ENCODE measurements at places on chromosomes 6 and 20. TPM values are rescaled to one million over a fixed set of nuclear protein-coding genes. Genes with fewer than 3 reads are reported as not detected.
A peak's percentile ranks its signal among the peaks of the same experiment; 100 is the strongest.

The BEND3 gene
- total RNA-seq: 4.7 TPM

GRCh38 chr6:144379356-144379755 is 94.2 kb downstream of the UTRN start:
- H3K27me3 ChIP-seq: no peaks in the 10 kb centered on the region
- H3K4me1 ChIP-seq: peaks cover 27% of the 10 kb centered on the region
- no peak overlapping the region for H3K4me3 ChIP-seq
- no peak for DNase-seq

GRCh38 chr6:161660666-161661571 is 387.1 kb upstream of the AGPAT4 start:
- no peaks in the 10 kb centered on the region for H3K27me3 ChIP-seq
- no peak overlapping the region for H3K4me3 ChIP-seq
- DNase-seq: no peak
- no peak overlapping the region for H3K27ac ChIP-seq

DNA sequence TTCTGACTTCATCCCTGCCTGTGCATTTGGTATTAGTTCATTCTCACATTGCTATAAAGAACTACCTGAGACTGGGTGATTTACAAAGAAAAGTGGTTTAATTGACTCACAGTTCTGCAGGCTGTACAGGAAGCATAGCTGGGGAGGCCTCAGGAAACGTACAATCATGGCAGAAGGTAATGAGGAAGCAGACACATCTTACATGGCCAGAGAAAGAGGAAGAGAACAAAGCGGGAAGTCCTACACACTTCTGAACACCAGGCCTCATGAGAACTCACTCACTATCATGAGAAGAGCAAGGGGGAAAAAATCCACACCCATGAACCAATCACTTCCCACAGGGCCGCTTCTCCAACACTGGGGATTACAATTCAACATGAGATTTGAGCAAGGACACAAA is 303.9 kb downstream of the CBLN4 start:
- DNase-seq: no peak
- H3K27me3 ChIP-seq: no peaks in the 10 kb centered on the region
- H3K4me3 ChIP-seq: no peak overlapping the region
- no peak overlapping the region for H3K27ac ChIP-seq
- no peaks in the 10 kb centered on the region for H3K36me3 ChIP-seq

- H3K4me1 ChIP-seq: no peaks in the 10 kb centered on the region
- DNase-seq: peak; percentile 58
- H3K36me3 ChIP-seq: no peaks in the 10 kb centered on the region
- H3K27ac ChIP-seq: no peak overlapping the region
Measured at GRCh38 chr20:19628570-19629134, 129.4 kb upstream of the RIN2 start.

GRCh38 chr6:169048865-169049205 is 204.8 kb downstream of the THBS2 start:
- no peak overlapping the region for H3K4me3 ChIP-seq
- H3K27me3 ChIP-seq: peaks cover 6% of the 10 kb centered on the region
- H3K27ac ChIP-seq: no peak overlapping the region
- DNase-seq: no peak
- no peaks in the 10 kb centered on the region for H3K36me3 ChIP-seq

The OOEP gene
- total RNA-seq: 1.1 TPM

DNA sequence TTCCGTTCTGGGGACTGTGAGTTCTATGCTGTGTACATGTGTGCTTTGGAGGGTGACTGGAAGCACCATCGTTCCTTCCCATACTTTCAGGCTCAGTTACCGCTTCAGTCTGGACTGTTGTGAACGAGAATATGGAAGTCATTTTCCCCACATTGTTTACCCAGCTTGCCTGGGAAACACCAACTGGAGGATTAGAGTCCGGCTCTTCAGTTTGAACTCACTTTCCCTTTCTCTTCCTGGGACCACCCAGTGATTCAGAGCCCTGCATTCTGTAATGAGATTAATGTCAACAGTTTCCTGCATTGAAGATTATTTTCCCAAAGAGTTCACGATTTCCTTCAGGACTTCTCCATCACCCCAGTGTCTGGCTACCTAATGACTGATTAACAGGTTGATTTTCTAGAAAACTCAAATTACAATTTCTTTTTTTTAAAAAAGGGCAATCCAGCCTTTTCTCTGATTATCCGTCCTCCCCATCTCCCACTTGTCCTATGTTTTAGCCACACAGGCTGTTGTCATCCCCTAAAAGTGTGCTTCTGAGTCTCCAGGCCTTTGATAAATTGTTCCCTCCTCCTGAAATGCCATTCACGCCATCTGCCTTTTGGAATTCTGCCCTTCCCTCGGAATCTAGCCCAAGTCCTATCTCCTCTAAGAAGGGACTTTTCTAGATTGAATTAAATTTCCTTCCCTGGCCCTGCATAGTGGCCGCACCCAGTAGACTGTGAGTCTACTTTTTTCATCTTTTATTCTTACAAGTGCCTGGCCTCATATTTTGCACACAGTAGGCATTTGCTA is 3.3 kb upstream of the TAGAP start:
- no peak overlapping the region for H3K27ac ChIP-seq
- H3K36me3 ChIP-seq: peaks cover 12% of the 10 kb centered on the region
- DNase-seq: no peak
- no peaks in the 10 kb centered on the region for H3K27me3 ChIP-seq
- H3K4me1 ChIP-seq: peaks cover 32% of the 10 kb centered on the region
- H3K4me3 ChIP-seq: no peak overlapping the region

DNA sequence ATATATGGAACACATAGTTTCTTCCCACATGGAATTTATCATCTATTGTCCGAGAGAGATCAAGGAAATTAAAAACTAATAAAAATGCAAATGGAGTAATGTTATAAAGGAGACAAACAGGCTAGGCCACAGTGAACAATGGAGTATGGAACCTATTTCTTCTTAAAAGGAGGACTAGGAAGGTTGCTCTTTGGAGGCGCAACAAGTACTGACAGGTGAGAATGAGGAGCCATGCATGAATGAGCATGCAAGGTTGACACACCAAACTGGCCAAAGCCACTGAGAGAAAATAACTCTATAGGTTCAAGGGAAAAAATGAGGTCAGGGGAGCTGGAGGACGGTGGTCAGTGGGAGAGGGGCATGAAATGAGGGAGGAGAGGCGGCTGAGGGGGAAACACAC is 40.9 kb downstream of the PSMB1 start:
- H3K36me3 ChIP-seq: no peaks in the 10 kb centered on the region
- peaks cover 52% of the 10 kb centered on the region for H3K27me3 ChIP-seq
- no peak overlapping the region for H3K4me3 ChIP-seq

DNA sequence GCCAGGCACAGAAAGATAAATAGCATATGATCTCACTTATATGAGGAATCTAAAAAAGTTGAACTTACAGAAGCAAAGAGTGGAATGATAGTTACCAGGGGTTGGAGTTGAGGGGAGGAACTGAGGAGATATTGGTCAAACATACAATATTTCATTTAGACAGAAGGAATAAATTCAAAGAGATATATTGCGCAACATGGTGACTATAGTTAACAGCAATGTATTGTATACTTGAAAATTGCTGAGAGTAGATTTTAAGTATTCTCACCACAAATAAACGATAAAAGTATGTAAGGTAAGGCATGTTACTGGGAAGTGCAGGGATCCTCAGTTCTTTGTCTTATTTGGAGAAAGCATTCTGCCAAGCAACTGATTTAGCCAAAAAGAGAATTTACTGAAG is 171.9 kb downstream of the LMBRD1 start:
- H3K4me3 ChIP-seq: no peak overlapping the region
- no peak for DNase-seq
- no peaks in the 10 kb centered on the region for H3K4me1 ChIP-seq
- H3K27ac ChIP-seq: no peak overlapping the region
- H3K36me3 ChIP-seq: no peaks in the 10 kb centered on the region

The SMPDL3A gene
- 0.52 TPM for total RNA-seq

DNA sequence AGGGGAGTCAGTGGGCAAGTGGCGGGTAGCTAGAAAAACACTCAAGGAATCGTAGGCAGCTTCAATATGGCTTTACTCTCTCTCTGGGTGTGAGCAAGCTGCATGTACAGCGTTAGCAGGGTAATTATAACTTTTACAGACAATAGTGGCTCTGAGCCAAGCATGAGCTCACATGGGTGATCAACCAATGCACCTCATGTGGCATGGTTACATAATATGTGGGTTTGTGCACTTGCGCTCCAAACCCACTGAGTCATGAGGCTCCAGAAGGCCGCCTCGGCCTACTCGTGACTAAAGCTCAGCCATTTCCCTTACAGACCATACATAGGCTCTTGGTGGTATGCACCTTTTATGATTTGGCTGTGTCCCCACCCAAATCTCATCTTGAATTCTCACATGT is 78.4 kb upstream of the FBXL4 start:
- no peak overlapping the region for H3K27ac ChIP-seq
- H3K4me1 ChIP-seq: no peaks in the 10 kb centered on the region
- peaks cover 2% of the 10 kb centered on the region for H3K27me3 ChIP-seq
- H3K36me3 ChIP-seq: no peaks in the 10 kb centered on the region

DNA sequence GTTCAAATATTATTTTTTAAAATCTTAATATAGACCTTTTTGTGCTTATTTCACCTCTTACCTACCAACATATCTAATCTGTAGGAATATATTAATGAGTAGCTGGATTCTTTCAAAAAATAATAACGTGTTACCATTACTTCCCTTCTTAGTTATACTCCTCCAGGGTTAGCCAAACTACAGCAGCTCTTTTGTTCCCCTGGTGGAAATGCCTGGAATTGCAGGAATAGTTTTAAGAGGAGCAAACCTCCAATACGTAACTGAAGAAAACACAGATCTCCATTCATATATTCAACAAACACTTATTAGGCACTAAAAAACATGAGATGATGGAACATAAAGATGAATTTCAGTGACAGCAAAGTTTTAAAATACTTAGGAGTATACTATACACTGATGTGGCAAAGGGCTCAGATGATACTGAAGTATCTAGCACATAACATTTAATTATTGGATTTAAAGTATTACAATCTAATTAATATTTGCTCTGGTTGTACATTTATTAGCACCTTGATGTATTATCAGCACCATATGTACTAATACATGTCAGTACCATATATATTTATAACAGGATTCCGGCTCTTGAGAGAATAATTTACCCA is 78.3 kb downstream of the TBX18 start:
- H3K27ac ChIP-seq: no peak overlapping the region
- H3K27me3 ChIP-seq: no peaks in the 10 kb centered on the region
- no peaks in the 10 kb centered on the region for H3K36me3 ChIP-seq
- no peak overlapping the region for H3K4me3 ChIP-seq

DNA sequence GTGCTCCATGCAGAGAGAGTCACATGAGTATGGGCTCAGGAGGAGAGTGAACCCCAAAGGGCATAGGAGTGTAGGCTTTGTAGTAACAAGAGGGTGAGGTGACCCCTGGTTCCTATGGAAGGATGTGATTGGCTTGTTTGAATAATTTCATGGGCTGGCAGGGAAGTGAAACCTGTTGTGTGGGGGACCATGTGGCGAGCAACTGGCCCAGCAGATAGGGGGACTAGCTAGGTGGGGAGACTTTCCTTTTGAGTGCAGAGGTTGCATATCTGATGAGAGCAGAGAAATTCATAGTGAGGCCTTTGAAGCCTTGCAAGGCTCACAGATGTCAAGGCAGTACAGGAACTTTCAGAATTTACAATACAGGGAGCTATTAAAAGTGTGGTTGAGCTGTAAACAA is 247.9 kb upstream of the SLC35B3 start:
- H3K4me1 ChIP-seq: no peaks in the 10 kb centered on the region
- no peak for DNase-seq
- no peak overlapping the region for H3K4me3 ChIP-seq
- no peaks in the 10 kb centered on the region for H3K27me3 ChIP-seq
- no peaks in the 10 kb centered on the region for H3K36me3 ChIP-seq

The SDCBP2 gene
- total RNA-seq: 2.1 TPM

The CALHM5 gene
- total RNA-seq: not detected

DNA sequence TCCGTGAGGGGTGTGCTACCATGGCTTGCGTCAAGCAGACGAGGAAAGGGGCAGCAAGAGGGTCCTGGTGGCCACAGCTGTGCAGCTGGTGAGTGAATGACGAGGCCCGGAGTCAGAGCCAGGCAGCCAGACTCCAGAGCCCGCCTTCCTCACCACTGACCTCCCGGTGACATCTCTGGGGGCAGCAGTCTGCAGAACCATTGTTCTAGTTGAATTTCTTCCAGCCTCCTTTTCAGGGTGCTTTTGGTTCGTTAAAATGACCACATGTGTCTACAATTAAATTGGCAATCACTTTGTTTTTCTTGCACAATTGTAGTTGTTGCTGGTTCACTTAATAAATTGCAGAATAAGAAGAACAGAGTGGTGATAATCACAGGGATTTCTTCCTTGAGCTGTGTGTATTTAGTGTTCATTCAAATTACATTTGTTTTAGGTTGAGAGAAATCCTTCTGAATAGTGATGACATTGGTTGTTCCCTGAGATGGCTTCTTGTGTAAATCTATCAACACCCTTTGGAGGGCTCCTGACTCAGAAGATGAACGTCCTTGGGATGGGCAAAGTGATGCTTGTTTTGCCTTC is 96.4 kb downstream of the TULP4 start:
- no peak overlapping the region for H3K4me3 ChIP-seq
- no peaks in the 10 kb centered on the region for H3K4me1 ChIP-seq
- no peaks in the 10 kb centered on the region for H3K27me3 ChIP-seq
- H3K36me3 ChIP-seq: no peaks in the 10 kb centered on the region
- no peak for DNase-seq

The ACTR5 gene
- total RNA-seq: 10.6 TPM

DNA sequence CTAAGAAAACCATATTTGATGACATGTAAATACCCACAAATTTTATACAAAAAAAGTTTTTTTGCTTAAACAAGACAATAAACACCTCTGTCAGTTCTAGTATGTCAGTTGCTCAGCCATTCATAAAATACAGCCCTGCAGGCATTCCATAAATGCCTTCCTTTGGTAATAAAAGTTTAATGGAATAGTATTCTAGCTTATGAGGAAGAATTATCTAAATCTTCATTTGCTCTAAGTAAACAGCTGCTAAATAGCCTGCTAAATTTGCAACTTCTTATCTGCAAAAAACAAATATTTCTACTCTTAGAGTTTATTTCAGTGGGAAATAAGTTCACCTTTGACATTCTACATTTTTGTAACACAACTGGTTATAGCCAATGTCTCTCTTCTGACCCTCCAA is 108.8 kb downstream of the SMLR1 start:
- H3K27me3 ChIP-seq: no peaks in the 10 kb centered on the region
- H3K4me1 ChIP-seq: no peaks in the 10 kb centered on the region
- H3K27ac ChIP-seq: no peak overlapping the region
- H3K4me3 ChIP-seq: no peak overlapping the region
- no peaks in the 10 kb centered on the region for H3K36me3 ChIP-seq

The PACSIN1 gene
- total RNA-seq: 0.59 TPM

DNA sequence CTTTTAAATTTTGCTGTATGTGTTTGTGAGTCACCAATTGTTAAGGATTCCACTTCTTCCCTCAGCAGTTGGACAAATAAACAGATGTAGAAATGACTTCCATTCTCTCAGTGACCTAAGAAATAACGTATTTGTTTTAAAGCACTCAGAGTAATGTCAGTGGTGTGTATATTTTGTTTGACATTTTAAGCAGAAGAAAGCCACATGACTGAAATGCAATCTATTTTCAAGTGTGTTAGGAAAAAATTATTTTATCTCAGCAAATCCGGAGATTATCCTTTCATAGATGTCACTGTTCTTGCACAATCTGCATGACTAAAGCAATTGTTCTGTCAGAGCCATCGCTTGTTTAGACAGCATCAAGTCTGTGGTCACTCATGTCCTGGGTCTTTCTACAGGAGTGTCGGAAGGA is 77.1 kb downstream of the JAG1 start:
- H3K27ac ChIP-seq: no peak overlapping the region
- peaks cover 12% of the 10 kb centered on the region for H3K36me3 ChIP-seq
- no peaks in the 10 kb centered on the region for H3K27me3 ChIP-seq
- no peak overlapping the region for H3K4me3 ChIP-seq
